ENCODE measurements at places on chromosomes 12 and 14.

DNA sequence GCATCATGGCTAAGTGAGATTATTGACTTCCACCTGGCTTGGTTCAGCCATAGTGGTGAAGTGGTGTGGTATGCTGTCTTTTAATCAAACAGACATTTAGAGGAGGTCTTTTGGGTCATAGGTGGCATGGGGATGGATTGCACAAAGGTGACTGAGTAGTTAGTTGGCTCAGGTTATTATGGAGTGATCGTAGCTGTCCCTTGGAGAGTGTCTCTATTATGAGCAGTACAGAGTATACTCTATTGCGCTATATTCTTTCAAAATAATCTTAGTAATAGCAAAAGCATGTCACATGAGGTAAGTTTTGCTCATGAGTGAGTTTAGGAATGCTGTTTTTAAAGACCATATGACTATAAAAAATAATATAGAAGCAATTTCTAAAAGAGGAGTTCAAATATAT is 60.4 kb downstream of the RASSF8 start:
- DNase-seq: no peak

- no peak for DNase-seq
These were observed 161.8 kb downstream of the SRGAP1 start for GRCh38 chr12:64006211-64006825.

GRCh38 chr14:64525354-64525753 is 15.2 kb upstream of the HSPA2 start:
- DNase-seq: no peak

DNA sequence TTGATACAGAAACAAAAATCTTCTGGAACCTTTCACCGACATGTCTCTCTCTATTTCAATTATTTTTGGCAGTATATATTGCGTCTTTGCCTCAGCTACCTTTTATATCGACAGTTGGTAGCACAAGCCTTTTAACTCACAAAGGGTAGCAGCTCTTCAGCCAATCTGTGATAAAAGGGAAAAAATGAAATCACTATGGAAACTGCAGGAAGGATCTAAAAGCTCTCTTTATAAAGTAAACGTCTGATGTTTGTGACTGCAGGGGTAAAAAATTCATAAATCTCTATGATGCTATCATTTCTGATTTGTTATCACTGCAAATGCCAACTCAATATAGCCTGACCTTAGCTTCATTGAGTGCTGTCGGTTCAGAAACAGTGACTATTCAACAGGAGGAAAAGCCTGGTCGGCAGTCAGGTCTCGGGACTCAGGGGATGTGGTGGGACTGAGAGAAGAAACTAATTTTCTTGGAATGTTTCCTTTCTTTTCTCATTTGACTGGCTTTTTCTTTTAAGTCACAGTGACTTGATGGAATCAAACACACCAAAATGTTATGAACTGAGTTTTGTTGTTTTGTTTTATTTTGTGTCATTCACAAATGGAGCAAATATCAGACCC is 5.9 kb upstream of the RMST start:
- DNase-seq: no peak

DNA sequence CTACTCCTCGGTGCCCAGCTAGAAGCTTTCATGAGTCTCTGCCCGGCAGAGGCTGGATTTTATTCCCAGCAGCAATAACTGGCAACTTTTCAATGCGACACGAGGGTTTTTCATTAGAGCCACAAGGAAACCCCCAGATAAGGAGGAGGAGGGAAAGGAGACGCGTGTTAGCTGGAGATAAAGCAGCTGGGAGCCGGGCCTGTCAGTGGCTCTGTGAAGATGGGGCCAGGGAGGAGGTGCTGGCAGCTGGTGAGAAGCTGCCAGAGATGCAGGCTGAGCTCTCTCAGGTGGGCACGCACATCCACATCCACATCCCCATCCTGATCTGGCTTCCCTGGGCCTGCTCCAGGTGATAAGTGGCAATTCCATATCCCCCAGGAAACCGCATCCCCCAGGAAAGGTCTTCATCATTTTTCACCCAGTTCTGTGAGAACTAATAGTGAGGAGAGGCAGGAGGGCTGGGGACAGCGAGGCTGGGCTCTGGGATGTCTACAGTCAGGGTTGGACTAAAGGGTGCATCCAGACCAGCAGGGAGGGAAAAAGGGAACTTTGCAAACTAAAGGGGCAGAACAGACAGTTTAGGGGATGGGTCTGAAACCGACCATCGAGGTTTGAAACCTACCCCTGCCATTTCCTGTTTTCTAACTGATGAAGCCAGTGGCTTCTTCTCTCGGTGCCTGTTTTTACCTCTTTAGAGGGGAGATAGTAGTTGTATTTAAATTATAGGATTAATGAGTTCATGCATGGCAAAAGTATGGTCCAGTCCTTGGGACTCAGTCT is 413.2 kb downstream of the DPF3 start:
- DNase-seq: no peak

GRCh38 chr14:66507181-66507721 is 696 bp upstream of the GPHN start:
- DNase-seq: peak; percentile 82

DNA sequence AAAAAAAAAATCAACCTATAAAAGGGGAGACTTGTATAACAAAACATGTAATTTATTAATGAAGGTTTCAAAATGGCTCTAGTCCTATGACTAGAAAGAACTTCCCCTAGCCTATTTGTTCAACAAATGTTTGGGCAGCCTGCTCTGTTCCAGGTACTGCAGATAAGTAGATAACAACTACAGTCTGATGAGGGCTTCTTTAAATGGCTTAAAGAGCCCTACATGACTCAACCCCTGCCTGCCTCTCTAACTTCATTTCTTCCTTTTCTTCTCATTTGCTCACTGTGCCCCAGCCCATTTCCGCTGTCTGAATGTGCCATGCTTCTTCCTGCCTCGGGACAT is 21.5 kb downstream of the ALDH6A1 start:
- DNase-seq: no peak

GRCh38 chr12:113896194-113896593 is 69.9 kb downstream of the RBM19 start:
- no peak for DNase-seq

DNA sequence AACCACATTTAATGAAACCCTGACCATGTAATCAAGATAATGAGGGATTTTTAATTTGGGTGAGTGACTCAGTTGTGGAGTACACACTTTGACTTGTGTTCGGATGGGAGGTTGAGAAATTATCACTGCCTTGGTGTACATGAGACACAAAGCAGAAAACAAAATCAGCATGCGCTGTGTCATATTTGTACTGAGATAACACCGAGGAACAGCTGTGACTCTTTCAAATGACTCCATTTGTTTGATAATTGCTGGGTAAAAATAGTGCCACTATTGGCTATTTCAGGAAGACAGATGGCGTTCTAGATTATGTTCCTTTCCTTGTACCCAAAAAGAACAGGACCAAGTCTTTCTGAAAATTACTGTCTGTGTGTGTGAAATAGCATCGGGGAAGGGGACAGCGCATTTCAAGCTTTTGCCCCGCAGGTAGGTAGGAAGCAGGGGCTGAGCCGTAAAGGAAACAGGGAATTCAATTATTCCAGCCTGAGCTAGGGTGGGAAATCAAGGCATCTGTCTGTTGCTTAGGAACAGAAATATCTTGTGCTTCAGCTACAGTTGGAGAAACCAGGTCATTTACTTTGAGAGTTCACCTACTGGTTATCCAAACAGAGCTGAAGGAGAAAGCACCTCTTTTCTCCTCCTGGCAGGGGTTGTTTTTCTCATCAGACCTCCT is 114.3 kb downstream of the SNAPC1 start:
- no peak for DNase-seq

DNA sequence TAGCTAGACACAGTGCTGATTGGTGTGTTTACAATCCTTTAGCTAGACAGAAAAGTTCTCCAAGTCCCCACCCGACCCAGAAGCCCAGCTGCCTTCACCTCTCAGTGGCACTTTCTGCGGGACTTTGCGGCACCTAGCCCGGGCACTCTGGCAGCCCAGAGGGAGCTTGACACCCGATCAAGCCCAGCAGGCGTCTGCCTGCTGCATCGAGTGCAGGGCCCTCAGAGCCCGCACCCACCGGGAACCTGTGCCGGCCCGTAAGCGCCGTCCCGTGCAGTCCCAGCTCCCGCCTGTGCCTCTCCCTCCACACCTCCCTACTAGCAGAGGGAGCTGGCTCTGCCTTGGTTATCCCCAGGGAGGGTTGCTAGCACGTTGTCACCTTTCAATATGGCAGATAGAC is 631.0 kb upstream of the STXBP6 start:
- DNase-seq: no peak

DNA sequence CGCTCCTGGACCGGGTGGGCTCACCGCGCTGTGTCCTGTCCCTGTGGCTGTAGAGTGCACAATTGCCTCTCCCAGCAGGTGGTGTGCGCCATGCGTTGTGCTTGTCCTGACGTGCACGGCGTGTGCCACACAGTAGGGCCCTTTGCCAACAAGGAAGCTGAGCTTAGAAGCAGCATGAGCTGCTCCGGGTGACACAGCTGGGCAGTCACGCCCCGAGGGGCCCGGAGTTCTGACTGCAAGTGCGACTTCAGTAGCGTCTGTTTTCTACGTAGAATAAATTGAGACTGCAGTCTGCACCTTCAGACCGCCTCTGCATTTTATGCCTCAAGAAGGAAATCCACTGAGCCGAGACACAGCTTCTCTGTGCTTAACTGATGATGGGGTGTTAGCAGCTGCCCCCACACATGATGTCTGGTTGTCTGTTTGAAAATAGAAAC is 81.6 kb downstream of the ADGRD1 start:
- DNase-seq: no peak

DNA sequence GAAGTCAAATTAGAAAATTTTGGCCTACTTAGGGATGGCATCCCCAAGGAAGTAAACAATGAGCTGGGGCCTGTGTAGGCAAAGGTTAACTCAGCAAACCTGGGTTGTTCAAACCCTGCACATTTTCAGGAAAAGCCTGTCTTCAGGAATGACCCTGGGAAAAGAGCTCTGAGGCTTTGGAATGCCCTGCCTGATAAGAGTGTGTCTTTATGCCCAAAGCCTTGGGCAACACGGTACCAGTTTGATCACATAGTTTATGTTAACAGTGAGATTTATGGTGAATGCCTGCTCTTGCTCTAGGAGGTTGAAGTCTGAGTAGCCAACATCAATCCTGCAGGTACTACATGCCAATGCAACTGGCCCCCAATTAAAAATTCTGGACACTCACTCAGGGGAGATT is 28.2 kb upstream of the STAB2 start:
- no peak for DNase-seq

DNA sequence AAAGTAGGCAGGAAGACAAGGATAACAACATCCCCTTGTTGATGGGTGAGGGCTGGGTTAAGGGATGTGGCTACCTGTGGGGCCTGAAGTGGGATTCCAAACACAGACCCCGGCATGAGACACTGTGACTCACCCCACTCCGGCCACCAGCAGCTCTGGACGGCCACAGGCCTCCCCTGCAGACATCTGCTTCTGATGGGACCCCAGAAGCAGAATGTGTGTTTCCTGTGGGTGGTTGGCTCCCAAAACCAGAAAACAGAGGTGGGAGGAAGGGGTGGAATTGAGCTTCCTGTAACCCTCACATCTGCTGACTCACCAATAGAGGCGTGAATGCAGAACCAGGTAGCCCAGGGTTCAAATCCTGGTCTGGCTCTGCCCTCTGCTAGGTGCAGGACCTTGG is 216.6 kb upstream of the PWP1 start:
- DNase-seq: no peak

DNA sequence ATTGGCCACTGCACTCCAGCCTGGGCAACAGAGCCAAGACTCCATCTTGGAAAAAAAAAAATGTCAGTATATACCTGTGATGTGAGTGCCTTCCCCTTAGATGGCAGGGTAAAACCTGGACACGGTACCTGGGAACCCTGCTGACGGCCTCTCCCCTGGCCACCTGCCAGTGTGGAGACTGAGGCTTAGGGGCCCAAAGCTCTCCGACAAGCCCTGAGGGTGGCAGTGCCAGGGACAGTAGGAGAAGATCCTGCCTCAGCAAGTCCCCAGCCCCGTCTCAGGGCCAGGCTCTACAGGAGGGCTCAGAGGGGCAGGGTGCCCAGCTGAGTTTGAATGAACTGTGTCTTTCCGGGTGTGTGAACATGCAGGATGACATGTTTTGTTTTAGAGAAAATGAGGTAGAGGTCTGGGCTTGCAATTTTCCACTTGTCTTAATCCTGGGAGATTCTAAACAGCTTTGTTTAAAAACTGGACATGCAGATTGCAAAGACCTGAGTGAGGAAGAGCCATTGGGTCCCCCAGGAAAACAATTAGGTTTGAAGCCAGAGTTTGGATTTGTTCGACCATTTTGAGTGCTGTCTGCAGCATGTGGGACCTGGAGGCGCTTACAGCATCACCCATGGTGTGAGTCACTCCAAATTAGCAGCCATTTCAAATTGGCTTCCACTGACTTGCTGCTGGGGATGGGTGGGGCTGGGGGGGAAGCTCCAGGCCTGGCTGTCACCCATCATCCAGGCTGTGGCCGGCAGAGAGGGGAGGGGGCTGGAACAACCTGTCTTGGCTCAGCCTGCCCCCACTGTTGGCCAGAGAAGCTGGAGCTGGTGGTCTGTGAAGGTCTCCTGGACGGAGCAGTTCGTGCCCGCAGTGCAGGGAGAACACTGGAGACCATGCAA is 10.8 kb downstream of the TSPAN9 start:
- no peak for DNase-seq

DNA sequence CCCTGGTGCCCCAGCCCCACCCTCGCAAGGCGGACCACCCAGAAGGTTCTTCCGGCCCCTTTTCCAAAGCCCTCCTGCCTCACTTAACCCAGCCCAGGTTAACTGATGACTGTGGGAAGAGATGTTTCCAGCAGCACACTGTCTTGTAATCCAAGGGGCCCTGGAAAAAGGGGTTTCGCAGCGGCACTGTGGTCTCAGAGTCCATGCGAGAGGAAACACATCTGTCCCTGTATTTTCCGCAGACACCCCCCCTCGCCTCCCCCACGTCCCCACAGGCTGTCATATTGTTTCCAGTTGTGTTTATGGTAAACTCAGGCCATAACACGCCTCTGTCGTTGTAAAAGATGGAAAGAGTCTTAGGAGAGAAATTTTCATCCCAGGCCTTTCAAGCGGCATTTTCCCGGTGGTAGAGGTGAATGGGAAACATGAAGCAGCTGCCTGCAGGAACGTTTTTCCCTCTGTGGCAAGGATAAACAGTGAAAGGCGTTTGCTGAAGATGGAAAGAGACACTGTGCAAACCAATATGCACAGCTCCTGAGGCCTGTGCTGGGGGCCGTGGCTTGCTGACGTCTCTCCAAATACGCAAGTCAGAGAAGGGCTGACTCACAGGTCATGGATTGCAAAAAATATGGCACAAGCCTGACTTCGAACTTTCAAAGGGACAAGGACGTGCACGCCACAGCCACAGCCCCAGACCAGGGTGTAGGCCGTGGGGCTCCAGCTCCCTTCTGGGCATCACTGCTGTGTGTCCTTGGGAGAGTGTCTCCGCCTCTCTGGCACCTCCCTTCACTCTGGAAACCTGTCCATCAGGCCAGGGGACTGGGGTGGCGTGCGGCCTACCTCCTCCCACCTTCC is 22.5 kb upstream of the FZD10 start:
- no peak for DNase-seq

GRCh38 chr14:59017285-59017965 is 171.0 kb upstream of the DAAM1 start:
- DNase-seq: no peak

DNA sequence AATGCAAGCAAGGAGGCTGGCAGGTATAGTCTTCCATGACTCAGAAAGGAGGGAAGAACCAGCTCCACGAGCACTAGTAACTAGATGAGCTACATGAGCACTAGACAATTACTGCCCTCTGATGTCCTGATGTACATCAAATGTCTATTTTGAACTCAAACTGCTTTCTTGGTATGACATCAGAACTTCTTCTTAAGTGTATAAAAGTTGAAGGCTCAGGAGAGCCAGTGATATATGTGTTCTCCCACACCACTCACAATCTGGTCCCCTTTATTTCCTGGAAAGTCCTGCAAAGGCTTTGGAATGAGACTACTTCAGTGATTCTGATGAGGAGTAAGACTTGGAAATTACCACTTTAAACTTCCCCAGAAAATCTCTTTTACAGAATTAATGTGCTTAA is 18.5 kb upstream of the DHRS7 start:
- DNase-seq: no peak
